ENCODE measurements at places on chromosomes 11 and 22.

- DNase-seq = no peak
Observed at GRCh38 chr11:14413307-14414069, 54.5 kb upstream of the RRAS2 start.

DNA sequence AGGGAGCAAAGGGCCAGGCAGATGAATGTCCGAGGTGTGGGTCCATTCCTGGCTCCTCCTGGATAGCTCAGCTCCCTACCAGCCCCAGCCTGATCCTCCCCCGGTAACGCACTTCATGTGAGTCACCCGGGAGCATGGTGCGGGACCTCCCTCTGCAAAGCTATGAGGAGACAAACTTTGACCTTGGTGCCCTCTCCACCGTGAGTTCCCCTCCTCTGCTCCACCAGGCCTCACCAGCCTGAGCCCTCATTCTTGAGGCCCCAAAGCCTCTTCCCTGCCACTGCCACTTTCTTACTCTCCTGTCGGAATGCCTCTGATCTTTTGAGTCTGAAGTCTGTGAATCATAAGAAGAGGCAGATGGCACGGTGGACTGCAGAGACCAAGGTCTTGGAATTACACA is 37.4 kb upstream of the CD82 start:
- no peak for DNase-seq

DNA sequence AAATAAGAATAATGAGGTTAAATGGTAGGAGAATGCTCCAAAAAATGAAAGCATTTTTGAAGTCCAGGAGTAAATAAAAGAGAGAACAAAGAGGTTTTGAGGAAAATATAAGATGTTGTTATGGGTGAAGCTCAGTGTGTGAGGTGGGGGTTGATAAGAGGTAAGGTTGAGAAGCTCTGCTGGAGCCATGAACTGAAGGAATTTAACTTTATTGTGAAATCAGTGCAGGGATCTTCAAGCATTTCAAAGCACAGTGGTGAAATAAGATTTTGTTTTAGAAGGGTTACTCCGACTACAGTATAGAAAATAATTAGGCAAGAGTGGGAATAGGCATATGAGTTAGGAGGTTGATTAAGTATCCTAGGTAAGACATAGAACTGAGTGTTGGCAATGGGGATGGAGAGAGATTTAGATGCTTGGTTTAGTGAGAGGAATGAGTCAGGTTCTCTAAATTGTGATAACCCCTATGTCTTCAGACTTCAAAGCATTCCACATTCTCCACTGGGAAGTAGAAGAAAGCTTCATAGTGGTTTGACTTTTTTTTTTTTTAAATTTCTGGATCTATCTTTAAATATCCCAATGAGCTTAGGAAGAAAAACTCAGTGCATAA is 403.2 kb downstream of the AASDHPPT start:
- no peak for DNase-seq

- DNase-seq = no peak
Observed at GRCh38 chr22:44207981-44208317, 27.2 kb downstream of the PARVG start.

GRCh38 chr11:75689863-75690609 is 21.2 kb upstream of the MAP6 start:
- no peak for DNase-seq

- peak; percentile 45 for DNase-seq
Observed at GRCh38 chr11:34234086-34234740, 123.6 kb downstream of the ABTB2 start.

DNA sequence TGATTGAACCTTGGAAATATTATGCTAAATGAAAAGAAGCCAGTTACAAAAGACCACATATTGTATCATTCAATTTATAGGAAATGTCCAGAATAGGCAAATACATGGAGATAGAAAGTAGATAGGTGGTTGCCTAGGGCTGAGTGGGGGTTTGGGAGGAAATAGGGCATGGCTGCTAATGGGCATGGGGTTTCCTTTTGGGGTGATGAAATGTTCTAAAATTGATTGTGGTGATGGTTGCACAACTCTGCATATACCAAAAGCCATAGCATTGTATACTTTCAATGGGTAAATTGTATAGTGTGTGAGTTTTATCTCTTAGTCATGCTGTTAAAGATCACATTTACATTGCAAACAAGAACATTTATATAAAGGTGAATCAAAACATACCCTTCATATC is 48.7 kb downstream of the LDLRAD3 start:
- no peak for DNase-seq

- no peak for DNase-seq
Observed at GRCh38 chr22:42747701-42748513, 27.2 kb upstream of the A4GALT start.

DNA sequence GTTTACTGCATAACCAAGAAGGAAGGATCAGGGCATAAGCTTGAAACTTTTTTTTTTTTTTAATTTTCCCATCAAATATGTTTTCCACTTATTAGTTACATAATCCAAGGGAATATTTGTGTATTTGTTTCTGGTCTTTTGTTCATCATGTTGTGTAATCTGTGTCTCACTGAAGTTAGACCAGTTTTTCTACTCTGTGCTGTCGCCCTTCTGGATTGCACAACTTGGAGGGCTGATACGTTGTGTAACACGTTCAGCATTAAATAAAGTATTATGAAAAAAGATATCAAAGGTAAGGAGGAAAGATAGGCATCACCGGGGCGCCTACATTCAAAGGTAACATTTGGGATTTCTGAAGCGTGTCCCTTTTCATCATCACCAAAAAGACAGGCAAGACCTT is 3.3 kb upstream of the E2F8 start:
- no peak for DNase-seq

GRCh38 chr22:31970490-31971444 is 26.4 kb downstream of the YWHAH start:
- peak; percentile 75 for DNase-seq

DNA sequence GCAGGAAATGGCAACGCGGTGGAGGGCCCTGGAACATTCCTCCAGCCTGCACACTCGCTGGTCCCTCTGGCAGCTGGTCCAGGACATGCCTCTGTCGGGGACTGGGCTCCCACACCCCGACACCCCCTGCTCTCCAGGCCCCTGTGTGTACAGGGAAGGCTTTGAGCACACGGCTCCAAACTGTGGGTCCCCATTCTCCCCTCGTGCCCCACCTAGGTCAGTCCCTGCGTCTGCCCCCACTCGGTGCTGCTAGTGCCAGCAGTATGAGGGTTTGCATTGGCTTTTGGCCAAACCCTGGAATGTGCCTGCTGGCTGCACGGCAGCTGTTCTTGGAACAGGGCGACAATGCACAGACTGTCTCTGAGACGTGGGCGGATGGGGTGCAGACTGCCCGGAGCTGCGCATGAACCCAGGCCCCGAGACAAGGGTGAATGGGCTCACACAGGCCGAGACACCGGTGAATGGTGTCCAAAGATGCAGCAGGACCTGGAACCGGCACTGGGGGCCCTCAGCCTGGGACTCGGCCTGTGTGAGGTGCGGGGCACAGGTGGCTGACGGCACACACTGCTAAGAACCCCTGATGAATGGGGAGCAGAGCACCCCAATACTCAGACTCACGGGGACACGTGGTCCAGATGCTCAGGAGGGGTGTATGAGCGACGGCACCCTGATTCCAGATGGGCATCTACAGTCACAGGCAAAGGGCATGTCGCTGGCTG is 7.5 kb upstream of the SYT8 start:
- DNase-seq = no peak

DNA sequence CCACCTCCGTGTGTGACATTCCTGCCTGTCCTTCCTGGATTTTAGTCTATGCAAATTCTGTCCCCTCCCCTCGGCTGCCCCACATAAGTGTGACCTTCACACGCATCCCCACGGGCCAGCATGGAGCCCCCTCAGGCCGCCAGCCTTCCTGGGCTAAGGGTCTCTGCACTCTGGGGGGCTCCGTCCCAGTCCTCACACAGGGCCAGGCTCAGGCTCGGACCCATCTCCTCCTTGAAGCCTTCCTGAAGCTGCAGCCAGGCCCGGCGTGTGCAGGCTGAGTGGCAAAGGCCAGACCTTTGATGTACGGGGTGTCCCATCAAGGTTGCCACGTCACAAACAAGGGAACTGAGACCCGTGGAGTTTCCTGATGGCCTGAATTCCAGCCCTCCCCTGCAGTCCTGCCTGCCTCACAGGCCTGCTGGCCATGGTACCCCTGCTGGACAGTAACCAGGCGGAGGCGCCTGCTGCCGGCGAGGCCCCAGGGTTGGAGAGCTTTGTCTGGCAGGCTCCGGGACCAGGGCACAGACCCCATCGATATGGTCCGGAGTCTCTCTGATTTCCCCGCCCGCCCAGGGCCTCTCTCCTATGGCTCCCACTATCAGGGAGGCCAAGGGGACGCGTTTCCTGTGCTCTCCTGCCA is 791.7 kb downstream of the BRD1 start:
- no peak for DNase-seq

GRCh38 chr11:22331771-22332170 is 6.4 kb upstream of the SLC17A6 start:
- DNase-seq = no peak

DNA sequence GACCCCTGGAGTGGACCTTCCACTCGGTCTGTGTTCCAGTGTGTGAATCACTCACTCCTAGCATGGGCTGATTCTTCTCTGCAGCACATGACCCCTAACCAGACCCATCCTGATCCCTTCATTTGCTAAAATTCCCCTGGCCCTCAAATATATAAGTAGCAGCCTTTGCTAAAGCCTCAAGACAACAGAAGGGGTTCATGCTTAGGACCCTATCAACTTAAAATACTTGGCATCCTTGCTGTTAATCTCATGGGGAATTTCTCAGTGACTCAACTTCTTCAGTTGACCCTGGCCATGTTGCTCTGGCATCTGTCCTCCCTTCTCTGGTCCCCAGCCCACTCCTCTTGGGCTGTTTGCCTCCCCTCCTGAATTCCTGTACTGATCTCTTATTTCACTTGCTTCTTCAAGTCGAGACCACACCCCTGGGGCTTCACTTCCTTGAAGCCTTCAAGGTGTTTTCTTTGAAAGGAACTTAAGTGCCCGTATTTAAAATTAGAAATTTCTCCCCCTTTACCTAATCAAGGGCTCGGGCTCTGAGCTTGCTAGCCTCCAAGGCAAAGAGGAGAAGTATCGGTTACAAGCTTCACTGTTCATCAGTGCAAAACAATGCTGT is 23.6 kb downstream of the NNMT start:
- no peak for DNase-seq
